Vagina (tissue), 2 donors: ENCODE measurements at places on chromosomes 12 and 14.

DNA sequence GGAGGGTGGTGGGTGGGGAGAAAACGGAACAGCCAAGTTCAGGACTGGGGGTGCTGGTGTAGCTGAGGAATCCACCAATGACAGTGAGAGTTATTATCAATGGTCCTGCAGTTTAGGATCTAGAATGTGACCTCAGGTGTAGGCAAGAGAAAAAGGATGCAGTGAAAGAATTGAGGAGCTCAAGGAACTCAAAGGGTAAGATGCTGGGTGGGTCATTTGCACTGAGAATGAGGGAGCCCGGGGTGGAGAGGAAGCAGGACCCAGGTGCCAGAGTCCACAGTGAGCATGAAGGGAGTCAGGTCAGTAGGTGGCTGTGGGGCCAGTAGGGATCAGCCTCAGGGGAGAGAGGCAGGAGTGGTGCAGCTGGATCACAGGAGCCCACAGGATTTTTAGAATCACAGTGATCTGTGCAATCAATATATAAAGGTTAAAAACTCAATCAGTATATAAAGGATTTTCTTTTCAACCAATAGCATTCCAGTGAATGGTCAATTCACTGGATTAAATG lies 3.2 kb upstream of the KRT7 start:
- no peak for DNase-seq

- DNase-seq = no peak
Measured at GRCh38 chr14:50837850-50838470, 7.0 kb upstream of the NIN start.

- DNase-seq = no peak
Measured at GRCh38 chr14:20332431-20332787, 670 bp downstream of the CCNB1IP1 start.

GRCh38 chr14:51682411-51682810 lies 30.7 kb downstream of the FRMD6 start:
- no peak for DNase-seq

- DNase-seq = no peak
Measured at GRCh38 chr14:97248973-97249372, 451.8 kb downstream of the VRK1 start.

GRCh38 chr12:39300799-39301198 lies 142.1 kb downstream of the KIF21A start:
- DNase-seq = no peak

GRCh38 chr12:106733660-106734059 lies 40.8 kb upstream of the RIC8B start:
- no peak for DNase-seq

GRCh38 chr12:101117842-101118241 lies 92.2 kb downstream of the SLC5A8 start:
- no peak for DNase-seq

GRCh38 chr14:25050269-25051150 lies 563 bp upstream of the STXBP6 start:
- DNase-seq = no peak

DNA sequence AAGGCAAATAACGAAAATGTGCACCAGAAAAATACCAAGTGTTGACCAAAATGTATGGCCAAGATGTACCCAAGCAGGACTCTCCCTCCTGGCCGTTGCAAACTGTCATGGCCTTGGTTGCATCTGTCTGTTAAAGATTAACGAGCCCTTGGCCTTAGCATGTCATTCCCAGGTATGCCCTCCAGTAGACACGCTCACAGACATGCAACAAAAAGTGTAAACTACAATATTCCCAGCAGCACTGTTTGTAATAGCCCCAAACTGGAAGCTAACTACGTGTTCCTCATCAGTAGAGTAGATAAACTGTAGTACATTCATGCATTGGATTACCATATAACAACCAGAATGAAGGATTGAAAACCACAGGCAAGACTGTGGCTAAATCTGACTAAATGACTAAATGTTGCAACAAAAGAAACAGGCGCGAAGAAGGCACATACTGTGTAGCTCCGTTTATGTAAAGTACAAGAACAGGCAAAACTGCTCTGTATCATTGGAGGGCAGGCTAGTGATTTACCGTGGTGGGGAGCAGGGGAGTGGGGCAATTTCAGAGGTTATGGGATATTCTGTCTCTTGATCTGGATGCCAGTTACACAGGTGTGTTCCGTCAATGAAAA lies 232.8 kb upstream of the DIO3 start:
- DNase-seq = no peak
